Mesenchymal stem cell (in vitro differentiated cells and primary cell): ENCODE measurements at places on chromosomes 7 and 10.

GRCh38 chr7:142563470-142563869 is 185.8 kb upstream of the PRSS1 start:
- no peaks in the 10 kb centered on the region for H3K27me3 ChIP-seq
- peaks cover 2% of the 10 kb centered on the region for H3K4me1 ChIP-seq
- peak overlapping the region; percentile 8 for H3K27ac ChIP-seq
- DNase-seq, result no peak

DNA sequence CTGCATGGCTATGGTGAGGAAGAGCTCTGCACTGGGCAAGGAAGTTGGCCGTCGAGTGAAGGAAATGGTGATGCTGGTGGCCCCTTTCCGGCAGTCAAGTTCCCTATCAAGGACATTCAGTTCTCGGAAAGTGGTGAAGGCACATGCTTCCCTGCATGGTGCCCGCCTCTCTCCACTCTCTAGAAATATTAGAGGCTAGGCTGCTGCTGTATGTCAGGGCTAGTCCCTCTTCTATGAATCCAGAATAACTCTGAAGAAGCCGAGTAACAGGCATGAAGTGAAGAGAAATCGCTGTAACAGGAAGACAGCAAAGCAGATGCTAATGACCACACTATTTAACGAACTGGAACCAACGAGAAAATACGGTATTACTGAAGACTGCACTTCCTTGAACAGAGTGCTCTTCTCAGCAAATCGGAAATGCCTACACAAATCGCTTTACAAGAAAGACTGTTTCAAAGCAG is 5.4 kb downstream of the IDI1 start:
- H3K4me1 ChIP-seq, result peaks cover 7% of the 10 kb centered on the region
- peaks cover 19% of the 10 kb centered on the region for H3K36me3 ChIP-seq
- DNase-seq, result peak; percentile 33
- H3K27ac ChIP-seq, result no peak overlapping the region

DNA sequence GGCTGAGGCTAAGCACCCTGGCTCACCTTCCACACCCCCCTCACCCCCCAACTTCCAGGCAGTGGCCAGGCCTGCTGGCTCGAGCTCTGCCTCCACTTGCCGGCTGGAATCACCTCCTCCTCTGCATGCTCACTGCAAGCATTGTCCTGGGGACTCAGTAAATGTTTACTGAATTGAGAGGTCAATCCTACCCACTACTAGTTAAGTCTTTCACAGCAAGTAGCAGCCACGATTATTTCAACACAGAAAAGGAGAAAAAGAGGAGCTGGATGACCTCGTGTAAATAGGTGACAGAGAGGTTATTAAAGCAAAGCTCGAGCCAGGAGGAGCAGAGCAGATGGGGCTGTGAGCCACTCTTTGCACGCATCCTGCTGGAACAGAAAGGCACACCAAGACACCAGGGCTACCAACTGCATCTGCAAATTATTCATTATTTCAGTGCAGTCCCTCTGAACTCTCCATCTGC is 32.1 kb downstream of the HIPK2 start:
- H3K36me3 ChIP-seq, result peaks cover 7% of the 10 kb centered on the region
- H3K4me1 ChIP-seq, result peaks cover 23% of the 10 kb centered on the region
- DNase-seq, result peak; percentile 80
- peak overlapping the region; percentile 11 for H3K27ac ChIP-seq
- no peak overlapping the region for H3K4me3 ChIP-seq

DNA sequence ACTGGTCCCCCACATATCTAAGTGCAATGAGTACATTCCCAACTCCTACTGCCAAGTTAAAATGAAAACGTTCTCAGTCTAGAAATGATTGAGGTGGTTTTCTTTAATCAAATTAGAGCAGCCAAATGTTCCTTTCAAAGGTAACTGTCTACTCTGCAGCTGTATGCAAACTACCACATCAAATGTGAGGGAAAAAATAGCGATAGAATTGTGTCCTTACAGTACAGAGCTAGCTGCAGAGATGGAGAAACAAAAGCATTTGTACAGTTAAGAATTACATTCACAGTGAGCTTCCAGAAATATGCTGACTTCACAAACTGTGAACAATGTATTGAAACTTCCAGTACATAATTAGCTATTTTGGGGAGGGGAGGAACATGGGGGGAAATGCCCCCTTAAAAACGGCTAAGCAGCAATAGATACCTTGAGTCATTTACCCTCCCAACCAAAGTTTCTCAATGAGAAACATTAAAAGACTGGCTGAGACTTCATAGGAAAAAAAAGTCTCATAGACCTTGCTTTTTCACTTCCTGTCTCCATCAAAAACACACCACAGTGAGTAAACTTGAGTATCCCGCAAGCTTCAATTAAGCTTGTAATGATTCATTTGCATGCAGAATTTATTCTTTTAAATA is 22.9 kb downstream of the CDK6 start:
- H3K4me1 ChIP-seq, result no peaks in the 10 kb centered on the region
- H3K27ac ChIP-seq, result no peak overlapping the region
- H3K27me3 ChIP-seq, result no peaks in the 10 kb centered on the region
- no peaks in the 10 kb centered on the region for H3K36me3 ChIP-seq
- no peak overlapping the region for H3K4me3 ChIP-seq

DNA sequence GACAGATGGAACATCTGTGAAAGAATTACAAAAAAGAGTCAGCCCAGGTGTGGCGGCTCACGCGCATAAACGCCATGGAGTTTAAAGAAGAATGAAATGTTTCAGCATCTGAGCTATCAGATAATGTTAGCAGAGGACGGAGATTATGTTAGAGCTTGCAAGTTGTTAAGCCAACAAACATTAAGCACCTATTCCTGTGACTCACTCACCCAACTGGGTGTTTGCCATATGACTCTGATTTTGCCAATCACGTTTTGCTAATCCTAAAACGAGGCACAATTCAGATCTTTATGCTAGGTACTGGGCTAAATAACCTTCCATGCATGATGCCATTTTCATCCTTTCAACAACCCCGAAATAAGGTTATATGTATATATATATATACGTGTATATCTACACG is 29.0 kb upstream of the CCNY start:
- no peaks in the 10 kb centered on the region for H3K36me3 ChIP-seq
- peaks cover 3% of the 10 kb centered on the region for H3K4me1 ChIP-seq
- no peak overlapping the region for H3K4me3 ChIP-seq
- H3K27me3 ChIP-seq, result no peaks in the 10 kb centered on the region

GRCh38 chr10:60175441-60175971 is 214.2 kb downstream of the ANK3 start:
- peaks cover 2% of the 10 kb centered on the region for H3K4me1 ChIP-seq
- no peak overlapping the region for H3K4me3 ChIP-seq
- peak; percentile 74 for DNase-seq
- H3K27me3 ChIP-seq, result no peaks in the 10 kb centered on the region
- H3K36me3 ChIP-seq, result peaks cover 6% of the 10 kb centered on the region

GRCh38 chr7:95686109-95686508 is 86.2 kb upstream of the DYNC1I1 start:
- no peak overlapping the region for H3K4me3 ChIP-seq
- peak; percentile 74 for DNase-seq
- H3K4me1 ChIP-seq, result no peaks in the 10 kb centered on the region
- H3K36me3 ChIP-seq, result no peaks in the 10 kb centered on the region
- H3K27me3 ChIP-seq, result no peaks in the 10 kb centered on the region

GRCh38 chr7:69184339-69184738 is 413.9 kb upstream of the AUTS2 start:
- H3K4me3 ChIP-seq, result no peak overlapping the region
- DNase-seq, result no peak
- no peaks in the 10 kb centered on the region for H3K27me3 ChIP-seq
- H3K4me1 ChIP-seq, result no peaks in the 10 kb centered on the region
- no peak overlapping the region for H3K27ac ChIP-seq

DNA sequence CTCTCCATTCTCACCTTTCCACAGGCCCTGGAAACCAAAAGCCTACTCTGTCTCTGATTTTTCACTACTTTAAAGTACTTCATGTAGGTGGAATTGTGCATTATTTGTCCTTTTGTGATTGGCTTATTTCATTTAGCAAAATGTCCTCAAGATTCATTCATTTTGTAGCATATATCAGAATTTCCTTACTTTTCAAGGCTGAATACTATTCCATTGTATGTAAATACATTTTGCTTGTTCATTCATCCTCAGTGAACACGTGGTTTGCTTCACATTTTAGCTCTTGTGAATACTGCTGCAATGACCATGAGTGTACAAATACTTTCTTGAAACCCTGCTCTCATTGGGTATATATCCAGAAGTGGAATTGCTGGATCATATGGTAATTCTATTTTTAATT is 8.8 kb downstream of the C1GALT1 start:
- no peaks in the 10 kb centered on the region for H3K36me3 ChIP-seq
- no peak overlapping the region for H3K4me3 ChIP-seq
- H3K27ac ChIP-seq, result no peak overlapping the region
- no peaks in the 10 kb centered on the region for H3K4me1 ChIP-seq

- no peak for DNase-seq
- H3K27ac ChIP-seq, result no peak overlapping the region
- no peak overlapping the region for H3K4me3 ChIP-seq
- H3K4me1 ChIP-seq, result peaks cover 41% of the 10 kb centered on the region
Observed at GRCh38 chr7:73891178-73891885, 30.4 kb downstream of the TMEM270 start.
